Mesothelial cell of epicardium (in vitro differentiated cells): ENCODE measurements at places on chromosomes 5 and 9.

DNA sequence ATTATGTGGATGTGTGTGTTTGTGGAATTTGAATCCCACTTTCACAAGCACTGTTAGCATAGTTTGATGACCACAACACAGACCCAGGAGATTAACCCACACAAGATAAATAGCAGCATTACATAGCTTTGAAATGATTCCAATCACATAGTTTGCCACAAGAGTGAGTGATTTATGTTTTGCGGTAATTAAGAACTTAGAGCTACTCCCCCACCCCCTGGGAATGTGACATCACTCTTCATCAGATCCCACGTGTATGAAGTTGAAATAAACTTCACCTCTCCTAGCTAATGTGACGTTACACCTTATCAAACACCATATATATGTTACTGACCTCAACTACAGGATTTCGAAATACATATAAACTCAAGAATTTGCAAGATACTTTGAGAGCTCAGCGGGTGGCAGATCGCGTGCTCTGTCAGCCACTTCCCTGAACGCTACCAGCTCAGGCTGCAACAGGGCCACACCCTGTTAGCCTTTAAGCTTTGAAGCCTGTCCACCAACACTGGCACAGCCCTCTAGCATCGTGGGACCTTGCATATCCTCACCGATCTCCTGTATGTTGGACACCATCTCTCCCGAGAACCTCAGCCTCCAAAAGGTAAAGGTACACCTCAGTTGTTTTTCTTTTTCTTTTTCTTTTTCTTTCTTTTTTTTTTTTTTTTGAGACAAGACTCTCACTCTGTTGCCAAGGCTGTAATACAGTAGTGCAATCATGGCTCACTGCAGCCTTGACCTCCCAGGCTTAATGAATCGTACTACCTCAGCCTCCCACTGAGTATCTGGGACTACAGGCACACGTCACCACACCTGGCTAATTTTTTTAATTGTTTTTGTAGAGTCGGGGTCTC lies 1.7 kb upstream of the AGTPBP1 start:
- no peak for DNase-seq

- DNase-seq = no peak
Measured at GRCh38 chr9:12658531-12659209, 34.5 kb upstream of the TYRP1 start.

DNA sequence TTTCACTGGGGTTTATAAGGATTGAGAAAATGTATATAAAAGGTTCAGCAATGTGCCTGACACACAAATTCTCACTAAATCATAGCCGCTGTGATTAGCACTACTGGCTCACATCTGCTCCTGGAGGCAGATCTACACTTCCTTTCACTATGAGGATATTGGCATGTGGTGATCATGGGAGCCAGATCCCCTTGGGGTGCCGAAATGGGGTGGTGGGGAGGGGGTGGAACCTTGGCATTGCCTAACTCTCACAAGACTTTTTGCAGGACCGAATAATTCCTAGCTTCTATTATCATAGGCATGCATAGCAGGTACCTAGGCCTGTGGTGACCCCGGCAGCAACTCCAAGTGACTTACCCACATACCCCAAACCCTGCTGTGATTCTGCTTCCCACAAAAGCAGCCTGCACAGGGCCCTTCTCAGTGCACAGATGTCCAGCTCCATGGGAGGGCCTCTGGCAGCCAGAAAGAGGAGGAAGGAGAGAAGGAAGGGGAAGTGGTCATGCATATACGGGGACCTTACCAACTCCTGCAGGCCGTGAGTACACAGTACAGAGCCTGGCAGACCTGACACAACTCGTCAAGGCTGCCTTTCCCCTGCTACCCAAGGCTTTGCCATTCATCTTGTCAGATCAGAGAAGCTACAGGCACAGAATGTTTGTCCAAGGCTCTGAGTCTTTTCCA lies 61.3 kb upstream of the IQGAP2 start:
- DNase-seq = no peak

DNA sequence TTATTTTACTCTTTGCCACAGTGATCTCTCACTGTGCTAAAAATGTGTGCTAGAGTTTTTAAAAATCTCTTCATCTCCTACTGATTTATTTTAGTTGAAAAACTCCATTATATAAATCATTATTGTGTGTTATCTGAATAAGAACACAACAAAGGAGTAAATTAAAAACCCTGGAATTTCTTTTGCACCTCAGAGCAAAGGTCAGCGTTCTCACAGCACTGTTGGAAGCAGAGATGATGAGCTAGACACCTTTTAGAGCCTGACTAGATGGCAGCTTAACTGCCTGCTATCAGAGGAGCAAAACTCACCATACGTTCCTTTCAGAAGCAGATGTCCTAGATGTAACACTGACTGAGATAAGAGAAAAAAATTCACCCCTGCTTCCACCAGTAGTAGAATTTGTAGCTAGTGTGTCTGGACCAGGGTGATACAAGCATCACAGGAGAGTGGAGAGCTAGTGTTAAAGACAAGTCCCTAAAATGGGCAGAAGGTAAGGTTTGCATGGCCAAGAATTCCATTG lies 147.1 kb downstream of the ENTREP1 start:
- DNase-seq = no peak

DNA sequence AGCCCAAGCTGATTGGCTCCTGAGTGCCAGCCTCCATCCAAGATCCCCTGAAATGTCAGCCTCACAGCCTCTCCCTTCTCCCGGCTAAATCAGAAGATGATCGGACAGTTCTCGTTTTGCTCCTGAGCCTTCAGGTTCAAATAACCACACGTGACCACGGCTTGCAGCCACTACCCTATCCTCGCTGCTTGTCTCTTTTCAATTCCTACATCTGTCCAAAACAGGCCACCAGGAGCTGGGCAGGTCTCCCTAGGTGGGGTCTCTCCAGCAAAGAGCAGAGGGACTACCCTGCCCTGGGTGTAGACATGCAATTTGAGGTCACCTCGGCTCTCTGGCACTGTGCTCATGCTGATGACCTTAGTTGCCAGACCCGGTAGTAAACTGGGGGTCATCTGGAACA lies 224.0 kb upstream of the TBC1D2 start:
- no peak for DNase-seq

GRCh38 chr5:170614065-170614490 lies 110.3 kb downstream of the KCNIP1 start:
- no peak for DNase-seq

DNA sequence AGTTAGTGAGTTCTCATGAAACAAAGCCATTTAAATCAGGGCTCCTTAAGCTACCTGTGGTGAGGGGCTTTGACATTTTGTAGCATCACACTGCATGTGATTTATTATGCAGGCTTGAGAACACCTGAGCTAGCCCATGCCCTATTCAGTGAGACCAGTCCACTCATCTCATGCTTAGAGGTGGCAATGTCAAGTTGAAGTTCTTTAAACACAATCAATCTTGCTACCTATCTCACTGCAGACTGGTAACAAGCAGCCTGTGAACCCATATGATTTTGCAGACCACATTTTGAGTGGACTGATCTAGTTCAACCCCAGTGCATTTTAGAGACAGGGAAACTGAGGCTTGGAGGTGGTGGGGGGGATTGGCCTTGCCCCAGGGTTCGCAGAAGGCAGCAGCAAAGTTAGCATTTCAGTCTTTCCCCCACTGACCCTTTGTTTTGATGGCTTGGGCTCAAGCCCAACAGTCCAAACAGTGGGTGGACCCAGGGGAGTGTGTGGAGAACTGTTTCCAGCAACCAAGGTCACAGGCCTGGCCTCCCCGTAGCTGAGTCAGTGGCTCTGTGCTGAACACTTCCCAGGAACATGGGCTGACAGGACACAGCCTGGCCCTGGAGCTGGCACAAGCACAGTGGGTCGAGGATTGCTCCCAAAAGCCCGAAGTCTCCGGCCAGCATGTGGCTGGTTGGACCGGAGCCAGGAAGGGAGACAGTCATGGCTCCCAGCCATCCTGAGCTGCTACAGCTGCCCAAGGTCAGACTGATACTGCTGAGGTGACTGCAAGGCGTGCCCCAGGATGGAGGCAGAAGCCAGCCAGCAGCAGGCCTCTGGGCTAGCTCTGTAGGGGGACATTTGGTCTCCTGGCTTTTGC lies 95.3 kb downstream of the RGS3 start:
- no peak for DNase-seq

DNA sequence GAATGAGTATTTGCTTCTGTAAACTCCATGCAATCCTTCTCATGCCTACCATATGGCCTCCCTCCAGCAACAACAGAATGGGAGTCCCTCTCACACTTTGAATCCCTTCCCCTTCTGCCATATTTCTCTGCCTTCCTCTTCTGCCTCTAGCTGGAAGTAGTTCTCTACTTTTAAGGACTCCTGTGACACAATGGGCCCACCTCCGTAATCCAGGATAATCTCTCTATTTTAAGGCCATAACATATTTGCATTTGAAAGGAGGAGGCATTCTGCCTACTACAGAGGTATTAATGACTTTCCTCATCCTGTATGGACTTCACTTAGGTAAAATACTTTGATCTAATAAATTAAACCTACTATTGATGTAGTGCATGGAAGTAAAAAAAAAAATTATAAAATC lies 155.4 kb upstream of the ITGA1 start:
- DNase-seq = no peak

DNA sequence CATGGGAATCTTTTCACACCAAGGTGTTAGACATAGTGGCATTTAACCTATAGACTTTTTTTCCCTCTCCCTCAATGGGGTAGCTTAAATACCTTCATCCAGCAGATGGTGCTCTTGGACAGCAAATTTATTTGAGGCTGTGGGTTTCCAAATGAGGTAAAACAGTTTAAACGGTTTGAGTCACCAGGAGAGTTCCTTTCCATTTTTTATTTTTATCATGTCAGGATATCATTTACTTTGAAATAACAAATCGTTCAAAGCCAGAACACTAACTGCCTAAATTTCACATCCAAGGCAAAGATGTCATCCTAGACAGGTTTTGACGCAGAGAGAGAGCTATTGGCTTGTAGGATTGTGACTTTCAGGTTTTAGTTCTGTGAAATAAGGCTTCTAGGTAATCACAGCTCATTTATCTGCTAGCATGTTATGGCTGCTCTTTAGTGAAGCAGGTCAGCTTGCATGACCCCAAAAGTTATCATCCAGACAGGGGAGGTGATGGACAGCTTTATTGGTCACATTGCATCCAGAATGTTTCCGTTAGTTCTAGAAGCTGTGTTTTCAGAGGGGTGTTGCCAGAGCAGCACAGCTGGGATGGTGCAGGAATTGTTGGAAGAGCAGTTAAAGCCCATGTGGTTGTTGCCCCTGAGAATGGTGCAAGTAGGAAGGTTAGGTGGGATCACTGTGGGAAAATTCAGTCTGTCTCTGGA lies 69.8 kb downstream of the KDM4C start:
- no peak for DNase-seq

- no peak for DNase-seq
Measured at GRCh38 chr5:1096838-1097237, 15.0 kb downstream of the SLC12A7 start.

DNA sequence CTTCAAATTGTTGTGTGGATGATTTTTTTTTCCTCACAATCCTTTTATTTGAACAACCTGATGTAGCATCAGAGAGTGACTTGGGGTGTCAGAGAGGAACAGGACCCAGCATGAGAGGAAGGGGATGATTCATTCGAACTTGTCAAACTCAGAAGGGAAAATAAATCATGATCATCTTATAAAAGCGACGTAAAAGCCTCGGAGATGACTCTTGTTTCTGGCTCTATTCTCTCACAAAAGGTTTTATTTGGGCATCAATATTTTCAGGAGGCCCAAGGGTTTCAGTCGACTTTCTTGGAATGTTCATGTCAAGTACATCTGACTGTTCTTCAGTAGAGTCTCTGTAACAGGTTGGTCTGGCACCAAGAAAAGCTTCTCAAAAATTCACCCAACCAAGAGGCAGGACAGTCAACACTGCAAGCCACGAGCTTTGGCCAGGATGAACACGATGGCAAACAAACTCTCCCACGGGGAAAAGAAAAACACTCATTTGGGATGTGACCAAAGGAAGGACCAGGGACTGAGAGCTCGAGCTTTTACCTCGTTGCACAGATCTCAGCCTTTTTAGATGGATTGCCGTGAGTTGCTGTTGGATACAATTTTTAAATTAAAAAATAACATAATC lies 55.1 kb downstream of the ANKH start:
- no peak for DNase-seq

DNA sequence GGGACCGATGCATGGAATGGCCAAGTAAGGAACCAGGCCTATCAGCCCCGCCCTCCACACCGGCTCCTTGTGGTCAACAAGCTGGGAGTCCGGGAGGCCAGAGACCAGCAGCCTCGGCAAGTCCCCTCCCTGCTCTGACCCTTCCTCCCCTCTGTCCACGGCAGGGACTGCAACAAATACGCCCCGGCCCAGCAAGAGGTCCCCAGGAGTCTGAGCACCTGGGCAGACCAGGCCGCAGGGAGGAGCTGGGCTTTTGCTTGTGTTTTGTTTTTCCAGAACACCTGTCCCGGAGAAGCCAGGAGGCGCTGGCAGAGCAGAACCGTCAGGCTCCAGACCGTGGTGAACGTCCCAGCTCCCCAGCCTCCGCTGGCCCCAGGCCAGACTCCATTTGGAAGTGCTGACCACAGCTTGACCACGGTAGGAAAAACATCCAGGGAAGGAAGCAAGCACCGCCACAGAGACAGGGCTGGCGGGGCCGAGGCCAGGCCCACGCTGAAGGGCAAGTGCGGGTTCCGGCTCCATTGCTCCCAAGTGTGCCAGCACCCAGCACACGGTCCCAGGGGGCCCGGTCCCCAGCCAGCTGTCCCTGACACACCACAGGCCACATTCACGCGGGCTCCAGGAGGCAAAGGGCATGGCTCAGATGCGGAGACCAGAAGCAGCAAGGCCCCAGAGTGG lies 56.7 kb downstream of the VAV2 start:
- DNase-seq = no peak

- DNase-seq = no peak
Measured at GRCh38 chr9:35760651-35761050, 6.6 kb upstream of the MSMP start.

GRCh38 chr9:3751125-3751758 lies 225.4 kb upstream of the RFX3 start:
- no peak for DNase-seq

GRCh38 chr9:684054-684890 lies 157.2 kb upstream of the DMRT1 start:
- DNase-seq = no peak

GRCh38 chr9:4034404-4034803 lies 265.5 kb downstream of the GLIS3 start:
- DNase-seq = no peak

- no peak for DNase-seq
Measured at GRCh38 chr5:2989517-2989916, 238.0 kb upstream of the IRX2 start.

- DNase-seq = no peak
Measured at GRCh38 chr5:107272509-107272908, 398.2 kb downstream of the EFNA5 start.

GRCh38 chr9:93194641-93195040 lies 10.7 kb downstream of the WNK2 start:
- DNase-seq = no peak
